Lower lobe of right lung (tissue), 2 donors: ENCODE measurements at places on chromosomes 1 and 21. TPM values are rescaled to one million over a fixed set of nuclear protein-coding genes. Genes with fewer than 3 reads are reported as not detected.

GJC2 gene
- total RNA-seq = 6.0 TPM

GRCh38 chr1:99271249-99271648 is 7.0 kb downstream of the PLPPR4 start:
- no peaks in the 10 kb centered on the region for H3K27me3 ChIP-seq
- H3K4me3 ChIP-seq = no peak overlapping the region

DNA sequence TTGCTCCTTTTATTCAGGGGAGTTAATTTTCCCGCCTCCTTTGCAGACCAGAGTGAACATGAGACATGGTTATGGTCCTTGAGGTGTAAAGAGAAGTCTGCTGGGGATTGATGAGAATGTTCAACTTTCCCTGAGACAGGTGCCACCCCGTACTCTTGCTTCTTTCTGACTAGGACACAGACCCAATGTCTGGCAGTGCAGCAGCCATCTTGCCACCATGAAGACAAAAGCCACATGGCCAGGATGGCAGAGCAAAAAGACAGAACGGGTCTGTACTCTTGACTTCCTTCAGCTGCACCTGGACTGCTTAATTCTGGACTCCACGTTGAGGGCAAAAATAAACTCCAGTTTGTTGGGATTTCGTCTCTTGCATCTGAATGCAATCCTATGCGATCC is 54.1 kb downstream of the KLHDC7A start:
- no peaks in the 10 kb centered on the region for H3K36me3 ChIP-seq
- no peak overlapping the region for H3K27ac ChIP-seq

DNA sequence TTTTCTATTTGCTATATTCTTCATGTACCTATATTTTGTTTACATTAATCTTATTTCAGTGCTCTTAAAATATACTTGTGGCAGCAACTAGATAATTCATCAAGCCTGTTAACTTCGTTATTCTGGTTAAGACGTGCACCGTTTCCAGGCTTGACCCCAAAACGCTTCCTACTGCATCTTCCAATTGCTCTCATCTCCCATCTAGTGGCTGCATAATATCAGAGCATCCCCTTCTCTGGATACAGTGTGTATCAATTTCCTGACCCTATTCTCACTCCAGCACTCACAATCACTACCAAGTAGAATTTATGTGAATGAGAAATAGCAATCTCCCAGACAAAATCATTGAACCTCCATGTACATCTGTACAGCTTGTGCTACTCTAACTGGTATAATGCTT is 1280.3 kb upstream of the B3GALT2 start:
- no peaks in the 10 kb centered on the region for H3K36me3 ChIP-seq
- no peaks in the 10 kb centered on the region for H3K4me1 ChIP-seq
- H3K4me3 ChIP-seq = no peak overlapping the region
- no peak for DNase-seq
- no peaks in the 10 kb centered on the region for H3K27me3 ChIP-seq

DNA sequence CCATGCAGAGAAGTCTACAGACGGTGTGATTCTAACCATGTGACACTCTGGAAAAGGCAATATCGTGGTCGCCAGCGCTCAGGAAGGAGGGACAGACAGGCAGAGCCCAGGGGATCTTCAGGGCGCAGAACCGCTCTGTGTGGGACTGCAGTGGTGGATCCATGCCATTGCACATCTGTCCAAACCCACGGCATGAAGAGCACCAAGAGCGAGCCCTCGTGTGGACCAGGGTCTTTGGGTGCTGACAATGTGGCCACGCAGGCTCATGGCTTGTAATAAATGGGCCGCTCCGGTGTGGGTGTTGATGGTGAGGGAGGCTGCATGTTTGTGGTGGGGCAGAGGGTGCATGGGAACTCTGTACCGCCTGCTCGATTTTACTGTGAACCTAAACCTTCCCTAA is 25.3 kb upstream of the POFUT2 start:
- no peak overlapping the region for H3K4me3 ChIP-seq
- no peaks in the 10 kb centered on the region for H3K27me3 ChIP-seq
- peak; percentile 14 for DNase-seq
- peaks cover 35% of the 10 kb centered on the region for H3K4me1 ChIP-seq
- H3K27ac ChIP-seq = no peak overlapping the region

- H3K36me3 ChIP-seq = peaks cover 34% of the 10 kb centered on the region
- peak overlapping the region; percentile 98 for H3K4me3 ChIP-seq
- peaks cover 17% of the 10 kb centered on the region for H3K4me1 ChIP-seq
- H3K27me3 ChIP-seq = no peaks in the 10 kb centered on the region
Observed at GRCh38 chr1:42456754-42457089, 379 bp downstream of the PPCS start.
